ENCODE measurements at places on chromosomes 3 and 15.

DNA sequence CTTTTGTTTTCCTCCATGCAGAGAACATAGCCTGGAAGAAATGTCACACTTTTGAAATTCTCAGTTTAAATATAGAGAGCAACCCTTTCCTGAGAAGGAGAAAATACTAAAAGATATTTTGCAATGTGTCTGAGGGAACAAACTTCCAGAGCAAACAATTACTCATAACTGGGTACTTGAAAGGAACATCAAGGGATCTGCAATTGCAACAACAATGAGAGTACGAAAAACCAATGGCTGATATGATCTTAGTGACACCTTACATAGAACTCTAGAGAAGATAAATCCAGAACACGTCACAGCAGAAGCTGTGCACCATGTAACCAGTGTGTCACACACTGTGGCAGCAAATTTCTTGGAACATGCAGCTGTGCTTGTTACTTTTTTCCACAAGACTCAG, 14.6 kb upstream of the ARPP21 start:
- DNase-seq: no peak

- no peak for DNase-seq
These were observed 354.5 kb downstream of the CACNA2D3 start for GRCh38 chr3:54476891-54477290.

DNA sequence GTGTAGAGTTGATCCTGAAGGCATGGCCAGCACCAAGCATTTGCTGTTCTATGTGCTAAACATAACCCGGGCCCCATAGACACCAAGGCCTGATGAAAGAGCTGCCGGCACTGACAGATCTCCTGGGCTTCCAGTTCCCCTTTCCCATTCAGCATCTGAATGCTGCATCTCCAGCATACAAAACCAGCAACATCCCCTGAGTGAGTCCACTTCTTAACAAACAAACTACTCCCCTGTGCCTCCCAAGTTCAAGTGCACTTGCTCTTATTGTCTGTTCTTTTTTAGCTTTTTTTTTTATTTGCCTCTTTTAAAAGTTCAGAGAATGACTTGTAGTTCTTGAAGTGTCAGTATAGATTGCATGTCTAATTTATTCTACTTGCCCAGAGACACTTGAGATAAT, 156.0 kb downstream of the EDEM1 start:
- no peak for DNase-seq

DNA sequence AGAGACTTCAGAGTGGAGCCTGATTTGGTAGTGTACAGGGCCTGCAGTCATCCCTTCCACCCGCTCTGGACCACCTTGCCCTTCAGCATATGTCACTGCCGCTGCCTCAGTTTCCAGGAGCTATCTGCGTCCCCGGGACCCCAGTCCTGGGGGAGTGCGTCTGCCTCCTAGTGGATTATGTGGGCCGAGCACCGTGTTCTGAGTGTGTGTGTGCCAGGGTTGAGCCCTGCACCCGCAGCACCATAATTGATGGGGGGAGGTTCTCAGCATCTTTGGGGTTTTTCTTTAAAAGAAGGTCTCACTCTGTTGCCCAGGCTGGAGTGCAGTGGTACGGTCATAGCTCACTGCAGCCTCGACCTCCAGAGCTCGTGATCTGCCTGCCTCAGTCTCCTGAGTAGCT, 33.6 kb downstream of the CD276 start:
- DNase-seq: no peak

DNA sequence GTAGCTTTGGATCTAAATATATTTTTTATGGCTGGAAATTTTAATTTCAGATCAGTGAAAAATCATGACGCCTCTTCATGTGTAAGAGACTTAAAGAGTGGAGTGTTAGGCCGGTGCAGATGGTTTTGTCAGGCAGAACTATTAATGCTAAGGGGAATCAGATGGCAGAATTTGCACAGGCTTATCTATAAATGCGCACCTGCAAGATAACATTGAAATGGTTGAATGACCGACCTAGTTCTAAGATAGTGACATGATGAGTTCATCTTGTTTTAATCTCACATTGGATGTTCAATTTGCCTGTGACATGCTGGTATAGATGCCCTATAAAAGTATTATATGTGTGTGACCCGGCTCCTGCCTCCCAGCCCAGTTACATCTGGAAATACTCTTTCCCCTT, 340.6 kb downstream of the FEZF2 start:
- no peak for DNase-seq

DNA sequence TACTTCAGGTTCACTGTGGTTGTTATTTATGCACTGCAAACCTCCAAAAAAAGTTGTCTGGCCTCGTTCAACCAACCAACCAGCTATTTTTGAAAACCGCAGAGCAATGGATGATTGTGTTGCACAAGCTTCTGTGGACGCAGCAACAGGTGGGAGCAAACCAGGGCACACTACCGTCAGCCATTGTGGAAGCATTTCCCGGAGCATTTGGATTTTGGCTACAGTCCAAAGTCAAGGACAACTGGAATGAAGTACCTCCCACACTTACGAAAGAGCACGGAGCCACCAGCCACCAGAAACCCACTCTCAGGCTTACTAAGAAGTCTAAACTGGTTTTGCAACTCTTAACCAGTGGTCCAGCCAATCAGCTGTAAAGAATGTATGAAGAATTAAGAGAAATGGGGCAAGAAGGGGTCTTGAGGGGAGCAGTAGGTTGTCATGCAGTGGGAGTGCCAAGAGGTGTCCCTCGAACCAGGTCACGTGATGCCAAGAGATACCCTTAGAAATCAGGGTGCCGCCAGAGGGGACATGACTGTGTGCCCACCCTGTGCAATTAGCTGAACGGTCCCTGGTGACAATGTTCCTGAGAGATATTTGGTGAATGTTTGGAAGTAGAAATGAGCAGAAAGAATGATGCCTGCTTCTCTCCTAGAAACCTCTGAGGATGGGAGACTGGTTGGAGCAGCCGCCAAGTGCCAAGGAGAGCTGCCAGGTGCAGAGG, 68.9 kb upstream of the PCSK6 start:
- no peak for DNase-seq

DNA sequence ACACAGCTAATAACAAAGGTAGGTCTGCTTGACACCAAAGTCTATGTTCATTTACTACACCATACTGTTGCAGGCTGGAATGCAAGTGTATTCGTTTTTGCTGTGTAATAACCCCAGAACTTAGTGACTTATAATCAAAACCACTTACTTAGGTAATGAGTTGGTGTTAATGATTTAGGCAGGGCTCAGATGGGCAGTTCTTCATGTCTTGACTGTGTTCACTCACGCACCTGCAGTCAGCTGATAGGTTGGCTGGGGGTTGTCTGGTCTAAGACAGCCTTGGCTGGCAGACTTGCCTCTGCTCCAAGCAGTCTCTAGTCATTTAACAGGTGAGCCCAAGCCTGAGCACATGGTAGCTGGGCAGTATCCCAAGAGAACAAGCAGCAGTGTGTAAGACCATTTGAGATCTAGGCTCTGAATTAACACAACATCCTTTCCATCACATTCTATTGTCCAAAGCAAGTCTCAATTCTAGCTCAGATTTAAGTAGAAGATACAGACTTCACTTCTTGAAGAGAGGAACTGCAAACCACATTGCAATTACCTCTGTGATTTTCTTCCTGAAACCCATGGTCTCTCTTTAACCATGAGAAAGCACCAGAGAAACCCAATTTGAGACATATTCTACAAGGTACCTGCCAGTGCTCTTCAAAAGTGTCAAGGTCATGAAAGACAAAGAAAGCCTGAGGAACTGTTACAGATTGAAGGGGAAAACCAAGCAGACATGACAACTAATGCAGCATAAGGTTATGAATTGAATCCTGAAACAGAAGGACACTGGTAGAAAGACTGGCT, 13.3 kb upstream of the DCLK3 start:
- no peak for DNase-seq

DNA sequence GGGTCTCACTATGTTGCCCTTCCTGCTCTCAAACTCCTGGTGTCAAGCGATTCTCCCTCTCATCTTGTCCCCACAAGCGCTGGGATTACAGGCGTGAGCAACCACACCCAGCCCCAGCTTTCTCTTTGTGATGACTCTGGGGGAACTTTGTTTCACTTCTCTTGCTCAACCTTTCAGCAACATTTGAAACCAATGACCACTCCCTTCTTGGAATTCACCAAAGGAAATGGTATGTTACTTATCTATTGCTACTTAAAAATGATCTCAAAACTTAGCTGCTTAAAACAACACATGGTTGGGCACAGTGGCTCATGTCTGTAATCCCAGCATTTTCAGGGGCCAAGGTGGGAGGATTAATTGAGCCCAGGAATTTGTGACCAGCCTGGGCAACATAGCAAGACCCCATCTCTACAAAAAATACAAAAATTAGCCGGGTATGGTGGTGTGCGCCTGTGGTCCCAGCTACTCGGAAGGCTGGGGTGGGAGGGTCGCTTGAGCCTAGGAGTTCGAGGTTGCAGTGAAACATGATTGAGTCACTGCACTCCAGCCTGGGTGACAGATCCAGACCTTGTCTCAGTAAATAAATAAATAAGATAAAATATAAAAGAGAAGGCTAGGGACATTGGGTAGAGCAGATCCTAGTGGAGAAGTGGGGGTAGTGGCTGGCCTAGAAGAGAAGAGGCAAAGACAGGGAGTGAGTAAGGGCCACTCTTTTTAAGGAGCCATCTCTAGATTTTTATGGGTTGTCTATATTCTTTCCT, 10.3 kb upstream of the COPG1 start:
- peak; percentile 70 for DNase-seq

GRCh38 chr3:195897081-195897852, 11.1 kb downstream of the TNK2 start:
- DNase-seq: no peak

DNA sequence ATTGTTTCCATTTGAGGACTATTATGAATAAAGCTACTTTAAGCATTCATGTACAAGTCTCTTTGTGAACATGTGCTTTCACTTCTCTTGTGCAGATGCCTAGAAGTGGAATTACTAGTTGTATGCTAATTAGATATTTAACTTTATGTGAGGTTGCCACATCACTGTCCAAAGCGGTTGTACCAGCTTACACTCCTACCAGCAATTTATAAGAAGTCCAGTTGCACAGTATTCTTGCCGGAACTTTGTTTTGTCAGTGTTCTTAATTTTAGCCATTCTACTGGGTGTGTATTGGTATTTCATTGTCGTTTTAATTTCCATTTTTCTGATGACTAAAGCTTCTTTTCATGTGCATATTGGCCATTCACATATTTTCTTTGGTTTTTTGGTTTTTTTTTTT, 29.1 kb downstream of the SEMA3G start:
- no peak for DNase-seq

GRCh38 chr3:30602946-30603345, 3.5 kb upstream of the TGFBR2 start:
- peak; percentile 65 for DNase-seq

DNA sequence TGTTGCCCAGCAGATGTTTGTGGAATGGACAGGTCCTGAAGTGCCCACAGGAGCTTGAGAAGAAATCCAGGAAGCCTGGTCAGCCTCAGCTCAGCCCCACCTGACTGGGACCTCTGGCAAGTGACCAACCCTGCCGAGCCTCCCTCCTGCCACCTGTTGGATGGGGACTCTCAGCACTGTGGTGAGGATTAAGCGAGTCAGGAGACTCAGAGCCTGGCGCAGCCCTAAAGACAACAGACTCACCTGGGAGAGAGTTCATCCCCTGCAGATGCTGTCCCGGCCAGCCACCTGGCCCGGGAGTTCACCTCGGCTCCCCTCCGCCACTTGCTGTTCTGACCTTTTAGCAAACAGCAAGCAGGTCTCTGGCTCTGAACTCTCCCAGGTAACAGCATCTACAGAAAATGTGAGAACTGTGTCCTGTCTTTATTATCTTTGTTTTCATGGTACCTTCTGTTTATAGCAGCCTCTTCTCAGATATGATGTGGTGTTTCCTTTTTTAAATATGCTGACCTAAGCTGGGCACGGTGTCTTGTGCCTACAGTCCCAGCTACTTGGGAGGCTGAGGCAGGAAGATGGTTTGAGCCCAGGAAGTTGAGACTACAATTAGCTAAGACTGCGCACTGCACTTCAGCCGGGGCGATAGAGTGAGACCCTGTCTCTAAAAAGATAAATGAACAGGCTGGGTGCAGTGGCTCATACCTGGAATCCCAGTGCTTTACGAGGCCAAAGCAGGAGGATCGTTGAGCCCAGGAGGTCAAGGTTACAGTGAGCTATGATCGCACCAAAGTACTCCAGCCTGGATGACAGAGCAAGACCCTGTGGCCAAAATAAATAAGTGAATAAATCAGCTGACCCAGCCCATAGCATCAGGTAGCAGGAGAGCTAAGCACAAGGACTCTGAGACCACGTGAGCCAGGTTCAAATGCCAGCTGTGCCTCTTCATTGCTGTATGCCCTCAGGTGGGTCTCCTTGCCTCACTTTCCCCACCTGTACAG, 32.4 kb upstream of the SLC6A6 start:
- DNase-seq: no peak

GRCh38 chr3:13110678-13111116, 37.5 kb upstream of the IQSEC1 start:
- DNase-seq: no peak
